ENCODE measurements at places on chromosomes 4 and X.

GRCh38 chrX:27439771-27440170, 23.4 kb downstream of the PPP4R3C start:
- no peak for DNase-seq

GRCh38 chr4:173509036-173510001, 20.7 kb downstream of the HAND2 start:
- no peak for DNase-seq

- peak; percentile 63 for DNase-seq
These were observed 50.1 kb downstream of the FBXW7 start for GRCh38 chr4:152485726-152486276.

DNA sequence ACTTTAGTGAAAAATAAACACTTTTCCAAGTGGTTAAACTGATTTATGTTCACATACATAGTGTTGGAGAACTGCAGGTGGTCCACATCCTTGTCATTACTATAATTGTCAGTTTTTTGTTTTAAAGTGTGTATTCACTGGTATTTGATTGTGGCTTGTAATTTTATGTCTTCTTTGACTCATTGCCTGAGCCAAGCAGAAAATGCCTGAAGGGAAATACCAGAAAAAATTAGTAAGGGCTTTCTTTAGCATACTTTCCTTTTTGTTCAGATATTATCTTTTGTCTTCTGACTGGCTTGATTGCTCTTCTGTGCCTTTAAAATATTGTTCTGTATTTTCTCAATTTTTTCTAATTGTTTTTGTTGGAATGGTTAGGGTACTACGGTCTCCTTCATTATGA, 981.3 kb downstream of the C4orf33 start:
- no peak for DNase-seq

GRCh38 chr4:185101354-185101890, 41.6 kb upstream of the SLC25A4 start:
- DNase-seq = no peak

DNA sequence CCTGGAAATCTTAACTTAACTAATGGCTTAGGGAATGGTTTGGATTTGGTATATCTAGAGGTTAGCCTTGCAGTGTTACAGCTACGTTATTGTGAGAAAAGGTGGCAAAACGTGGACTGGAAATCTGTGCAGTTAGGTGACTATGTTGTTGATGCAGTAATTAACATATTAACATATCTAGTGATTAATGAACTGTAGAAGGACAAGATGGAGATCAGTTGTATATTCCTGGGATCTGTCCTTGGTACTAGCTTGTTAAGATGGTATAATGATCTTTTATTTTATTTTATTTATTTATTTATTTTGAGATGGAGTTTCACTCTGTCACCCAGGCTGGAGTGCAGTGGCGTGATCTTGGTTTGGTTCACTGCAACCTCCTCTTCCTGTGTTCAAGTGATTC, 36.9 kb downstream of the GPAT3 start:
- no peak for DNase-seq

DNA sequence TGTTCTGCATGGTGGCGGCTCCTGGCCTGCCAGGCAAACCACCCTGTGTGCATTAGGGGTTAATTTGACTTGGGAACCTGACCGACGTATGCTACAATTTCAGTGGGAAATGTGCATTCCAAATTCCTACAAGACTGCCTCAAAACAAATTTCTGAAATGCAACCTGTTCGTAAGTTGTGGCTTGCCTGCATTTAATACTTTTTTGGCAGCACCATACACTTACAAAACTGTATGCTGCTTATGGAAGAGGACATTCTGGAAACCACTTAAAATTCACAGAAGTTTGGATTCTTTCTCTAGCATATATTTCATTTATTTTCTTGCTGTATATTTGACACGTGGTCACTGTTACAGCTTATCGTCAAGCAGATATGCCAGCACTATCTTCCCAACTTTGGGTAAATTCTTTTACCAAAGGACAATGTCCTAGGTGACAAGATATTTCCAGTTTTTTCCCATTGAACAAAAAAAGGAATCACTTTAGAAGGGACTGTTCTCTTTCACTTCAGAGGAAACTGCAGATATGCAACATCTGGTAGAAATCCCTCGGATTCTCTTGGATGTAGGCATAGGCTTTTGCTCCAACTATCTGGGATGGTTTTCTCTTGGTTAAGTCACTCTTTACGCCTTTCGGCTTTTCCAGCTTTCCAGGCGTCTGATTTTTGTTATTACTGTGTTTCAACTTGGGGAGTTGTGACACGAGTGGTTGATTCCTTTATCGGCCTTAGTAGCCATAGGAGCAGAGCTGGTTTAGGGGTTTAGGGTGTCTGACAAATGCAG, 9.7 kb upstream of the TENM3 start:
- no peak for DNase-seq

GRCh38 chr4:122117743-122118142, 34.4 kb upstream of the BLTP1 start:
- DNase-seq = no peak

DNA sequence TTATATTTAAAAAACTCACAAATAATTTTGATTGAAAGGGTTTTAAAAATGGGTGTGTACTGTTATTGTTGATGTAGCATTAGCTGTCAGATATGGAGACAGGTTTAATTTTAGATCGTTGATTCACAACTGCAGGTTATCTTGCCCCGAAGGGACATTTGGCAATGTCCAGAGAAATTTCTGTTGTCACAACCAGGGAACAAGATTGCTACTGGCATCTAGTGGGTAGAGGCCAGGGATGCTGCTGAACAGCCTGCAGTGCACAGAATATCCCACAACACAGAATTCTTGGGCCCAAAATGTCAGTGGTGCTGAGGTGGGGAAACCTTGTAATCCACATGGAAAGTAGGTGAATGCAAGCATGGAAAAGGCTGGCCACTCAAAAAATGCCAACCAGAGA, 114.9 kb downstream of the MAGEB17 start:
- DNase-seq = no peak

GRCh38 chr4:99651811-99652485, 5.7 kb downstream of the C4orf54 start:
- DNase-seq = no peak

- no peak for DNase-seq
These were observed 12.1 kb downstream of the PJA1 start for GRCh38 chrX:69153060-69153730.

DNA sequence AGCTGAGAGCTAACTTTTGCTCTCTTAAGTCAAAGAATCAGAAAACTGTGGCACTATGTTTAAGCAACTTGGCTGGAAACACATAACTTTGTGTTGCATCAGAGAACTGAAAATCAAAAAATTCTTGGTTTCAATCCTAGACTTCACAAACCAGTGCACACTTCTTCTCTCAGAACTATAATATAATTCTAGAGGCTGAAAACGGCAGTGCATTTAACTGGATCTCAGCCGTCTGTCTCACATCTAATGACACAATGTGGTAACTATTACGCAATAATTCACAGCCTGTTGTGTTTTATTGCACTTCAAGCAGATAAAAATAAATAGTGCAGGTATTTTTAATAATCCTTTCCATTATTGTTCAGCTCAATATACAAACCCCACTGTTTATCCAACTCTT, 260.6 kb upstream of the DIAPH2 start:
- no peak for DNase-seq

GRCh38 chr4:139669890-139670289, 4.3 kb downstream of the MGST2 start:
- DNase-seq = no peak

- DNase-seq = no peak
These were observed 9.7 kb upstream of the GEMIN8 start for GRCh38 chrX:14039344-14039743.

GRCh38 chr4:102388611-102389010, 43.3 kb upstream of the SLC39A8 start:
- DNase-seq = no peak

DNA sequence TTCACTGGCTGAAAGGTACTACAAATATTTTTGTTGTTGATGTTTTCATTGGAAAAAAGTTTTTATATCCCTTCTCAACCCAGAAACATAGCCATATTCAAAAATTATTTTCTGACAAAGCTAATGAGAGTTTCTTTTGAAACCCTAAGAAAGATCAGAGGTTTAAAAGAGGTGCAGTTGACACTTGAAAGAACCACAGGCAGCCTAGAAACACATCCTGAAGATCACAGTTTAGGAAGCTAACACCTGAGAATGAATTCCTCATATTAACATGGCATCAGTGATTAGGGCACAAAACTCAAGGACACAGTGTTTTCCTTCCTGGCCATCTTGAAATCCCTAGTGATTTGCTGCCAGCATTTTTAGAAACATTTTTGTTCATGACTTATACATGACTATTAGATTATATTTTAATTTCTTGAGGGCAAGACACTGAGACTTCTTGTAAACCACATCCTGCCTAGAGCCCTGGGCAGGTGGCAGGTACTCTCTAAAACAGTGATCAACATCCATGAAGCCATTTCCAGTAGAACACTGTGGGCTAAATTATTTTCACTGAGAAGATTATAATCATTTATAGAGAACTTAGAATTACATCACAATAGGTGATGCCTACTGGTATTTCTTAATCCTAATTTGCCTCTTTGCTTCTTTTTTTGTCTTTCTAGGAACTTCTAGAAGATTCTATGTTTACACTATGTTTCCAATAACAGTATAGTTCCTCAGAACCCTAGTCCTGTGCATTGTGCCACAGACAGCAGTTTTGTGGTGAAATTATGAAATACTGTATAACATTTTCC, 80.0 kb downstream of the ARSJ start:
- no peak for DNase-seq

DNA sequence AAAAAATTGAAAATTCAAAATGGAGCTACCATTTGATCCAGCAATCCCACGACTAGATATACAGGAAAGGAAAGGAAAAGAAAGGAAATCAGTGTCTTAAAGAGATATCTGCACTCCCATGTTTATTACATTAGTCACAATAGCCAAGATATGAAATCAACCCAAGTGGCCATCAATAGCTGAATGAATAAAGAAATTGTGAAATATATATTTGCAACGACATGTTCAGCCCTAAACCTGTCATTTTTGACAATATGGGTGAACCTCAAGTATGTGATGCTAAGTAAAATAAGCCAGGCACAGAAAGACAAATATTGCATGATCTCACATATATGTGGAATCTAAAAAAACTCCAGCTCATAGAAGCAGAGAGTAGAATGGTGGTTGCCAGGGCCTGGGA, 155.1 kb downstream of the ANXA5 start:
- peak; percentile 41 for DNase-seq

GRCh38 chrX:151875270-151876026, 37.2 kb upstream of the MAGEA4 start:
- no peak for DNase-seq

GRCh38 chr4:94274912-94275311, 67.2 kb downstream of the SMARCAD1 start:
- no peak for DNase-seq

DNA sequence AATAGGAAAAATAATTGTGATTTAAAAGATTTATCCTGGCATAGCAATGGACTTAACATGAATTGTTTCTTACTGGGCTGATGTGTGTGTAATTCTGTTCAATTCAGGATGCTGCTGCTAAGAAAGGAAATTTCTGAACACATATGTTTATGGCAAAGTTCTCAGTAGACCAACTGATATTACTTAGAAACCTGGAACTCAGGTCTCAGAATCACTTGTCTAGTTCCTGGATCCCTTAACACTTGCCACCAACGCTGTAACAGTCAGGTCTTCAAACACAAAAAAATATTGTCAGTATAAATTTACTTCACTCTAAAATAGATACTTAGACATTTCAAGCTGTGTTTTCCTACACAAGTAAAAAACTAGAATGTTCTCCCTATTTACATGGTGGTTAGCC, 5.5 kb downstream of the CASP3 start:
- DNase-seq = no peak

DNA sequence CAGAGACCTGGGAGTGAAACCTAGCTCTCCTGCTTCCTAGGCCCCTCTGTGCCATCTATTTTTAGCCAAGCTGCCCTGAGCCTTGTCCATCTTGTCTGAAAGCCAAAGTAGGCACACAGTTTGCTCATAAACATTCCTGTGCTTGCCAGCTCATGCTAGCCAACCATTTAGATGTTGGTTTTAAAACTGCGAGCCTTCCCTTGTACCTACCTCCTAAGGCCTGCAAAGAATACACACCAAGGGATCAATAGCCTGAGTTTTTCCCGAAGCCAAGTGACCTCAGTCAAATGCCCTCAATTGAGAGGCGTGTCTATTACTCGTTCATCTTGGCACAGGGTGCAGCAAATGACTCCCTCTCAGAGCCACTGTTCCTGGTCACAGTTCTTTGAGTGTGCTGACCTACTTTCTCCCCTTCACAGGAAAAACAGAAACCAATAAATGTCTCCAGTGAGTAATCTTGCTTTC, 48.5 kb downstream of the ZCCHC12 start:
- DNase-seq = peak; percentile 36

- no peak for DNase-seq
These were observed 8.5 kb downstream of the MXD4 start for GRCh38 chr4:2253160-2254084.

DNA sequence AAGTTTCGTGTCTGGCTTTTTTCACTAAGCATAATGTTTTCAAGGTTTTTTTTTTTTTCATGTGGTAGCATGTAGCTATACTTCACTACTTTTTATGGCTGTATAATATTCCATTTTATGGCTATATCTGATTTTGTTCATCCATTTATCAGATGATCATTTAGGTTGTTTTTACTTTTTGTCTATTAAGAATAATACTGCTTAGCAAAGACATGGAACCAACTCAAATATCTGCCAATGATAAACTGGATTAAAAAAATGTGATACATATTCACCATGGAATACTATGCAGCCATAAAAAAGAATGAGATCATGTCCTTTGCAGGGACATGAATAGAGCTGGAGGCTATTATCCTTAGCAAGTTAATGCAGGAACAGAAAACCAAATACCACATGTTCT, 32.7 kb upstream of the ZNF280C start:
- DNase-seq = no peak

DNA sequence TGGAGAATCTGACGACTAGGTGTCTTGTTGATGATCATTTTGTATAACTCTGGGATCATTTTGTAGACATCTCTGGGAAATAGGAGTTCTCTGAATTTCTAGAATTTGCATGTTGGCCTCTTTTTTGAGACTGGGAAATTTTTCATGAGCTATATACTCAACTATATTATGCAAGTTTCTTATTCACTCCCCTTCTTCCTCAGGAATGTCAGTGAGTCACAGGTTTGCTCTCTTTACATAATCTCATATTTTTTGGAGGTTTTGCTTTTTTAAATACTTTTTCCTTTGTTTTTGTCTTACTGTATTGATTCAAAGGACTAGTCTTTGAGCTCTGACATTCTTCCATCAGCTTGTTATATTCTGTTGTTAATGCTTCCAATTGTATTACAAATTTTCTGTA, 1324.2 kb downstream of the TECRL start:
- DNase-seq = no peak

DNA sequence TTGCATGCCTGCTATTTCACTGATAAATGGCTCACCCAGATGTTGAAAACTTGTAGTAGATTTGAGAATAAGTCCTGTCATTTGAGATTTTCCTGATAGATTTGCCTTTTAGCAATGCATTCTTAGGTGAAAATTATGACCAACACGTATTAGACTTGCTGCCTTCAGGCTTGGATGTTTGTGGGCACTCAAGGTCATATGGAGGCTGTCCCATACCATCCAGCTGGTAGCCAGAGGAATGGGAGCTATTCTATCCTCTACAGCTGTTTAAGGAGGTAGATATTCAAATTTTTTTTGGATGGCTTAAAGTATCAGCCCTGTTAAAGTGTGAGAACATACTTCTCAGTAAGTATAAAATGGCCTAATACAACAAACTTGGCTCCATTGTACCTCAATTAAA, 34.7 kb downstream of the RTL3 start:
- no peak for DNase-seq

- DNase-seq = no peak
These were observed 279.6 kb upstream of the EDA2R start for GRCh38 chrX:66918511-66918910.

- DNase-seq = no peak
These were observed 41.7 kb downstream of the KDR start for GRCh38 chr4:55083735-55084134.

Measured in epithelial cell of prostate (primary cell).